ENCODE measurements at places on chromosomes 16 and 17.

DNA sequence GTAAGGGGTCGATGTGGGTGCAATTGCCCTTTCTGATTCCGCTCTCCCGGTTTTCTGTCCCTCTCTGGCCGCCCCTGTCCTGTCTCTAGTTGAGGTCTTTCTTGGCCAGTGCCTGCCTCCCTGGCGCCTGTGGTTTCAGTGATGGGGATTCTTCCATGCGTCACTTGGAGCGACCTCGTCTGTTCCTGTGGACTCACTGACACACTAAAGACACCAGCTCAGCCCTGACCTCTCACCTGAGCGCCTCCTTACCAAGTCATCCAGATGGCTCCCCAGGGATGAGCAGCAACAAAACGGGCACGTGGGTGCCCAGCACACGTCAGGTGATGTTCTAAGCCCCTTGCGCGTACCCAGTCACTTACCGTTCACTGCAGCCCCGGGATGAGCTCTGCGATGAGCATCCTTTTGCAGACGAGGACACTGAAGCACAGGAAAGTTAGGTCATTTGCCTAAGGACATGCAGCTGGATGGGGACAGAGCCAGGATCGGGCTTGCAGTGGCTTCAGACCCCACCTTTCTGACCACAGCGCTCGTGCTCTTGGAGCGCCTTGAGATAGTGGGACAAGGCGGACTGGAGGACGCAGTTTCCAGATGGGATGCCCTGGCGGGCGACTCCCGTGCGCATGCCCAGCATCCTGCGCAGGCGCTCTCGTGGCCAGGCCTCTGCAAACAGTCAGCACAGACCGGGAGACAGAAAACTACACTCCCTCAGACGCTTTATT lies 11.5 kb upstream of the LGALS3BP start:
- DNase-seq = no peak

- no peak for DNase-seq
These were observed 20.9 kb upstream of the IL17C start for GRCh38 chr16:88617268-88618031.

DNA sequence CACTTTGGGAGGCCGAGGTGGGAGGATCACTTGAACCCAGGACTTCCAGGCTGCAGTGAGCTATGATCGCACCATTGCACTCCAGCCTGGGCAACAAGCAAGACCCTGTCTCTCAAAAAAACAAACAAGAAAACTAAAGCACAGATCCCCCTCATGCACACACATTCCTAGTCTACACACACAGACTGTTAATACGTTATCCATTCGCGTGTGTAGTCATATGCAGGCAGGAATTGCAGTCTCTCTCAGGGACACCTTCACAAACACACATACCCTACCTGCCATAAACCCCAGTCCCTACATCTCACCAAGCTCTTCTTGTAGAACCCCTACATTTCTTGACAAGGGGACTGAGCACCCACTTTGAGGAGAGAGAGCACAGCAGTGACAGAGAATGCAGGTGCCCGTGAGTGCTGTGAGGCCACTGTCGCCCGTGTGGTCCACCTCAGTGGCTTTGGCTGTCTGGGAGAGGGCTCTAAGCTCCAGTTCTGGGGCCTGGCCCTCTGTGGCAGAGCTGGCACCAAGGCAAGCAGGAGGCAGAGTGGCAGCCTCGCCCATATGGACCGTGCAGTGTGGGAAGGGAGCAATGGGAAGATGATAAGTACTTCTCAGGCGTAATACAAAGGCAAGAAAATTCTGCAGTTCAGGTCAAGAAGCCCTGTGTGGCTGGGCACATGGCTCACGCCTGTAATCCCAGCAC lies 59.0 kb upstream of the RPH3AL start:
- DNase-seq = no peak

DNA sequence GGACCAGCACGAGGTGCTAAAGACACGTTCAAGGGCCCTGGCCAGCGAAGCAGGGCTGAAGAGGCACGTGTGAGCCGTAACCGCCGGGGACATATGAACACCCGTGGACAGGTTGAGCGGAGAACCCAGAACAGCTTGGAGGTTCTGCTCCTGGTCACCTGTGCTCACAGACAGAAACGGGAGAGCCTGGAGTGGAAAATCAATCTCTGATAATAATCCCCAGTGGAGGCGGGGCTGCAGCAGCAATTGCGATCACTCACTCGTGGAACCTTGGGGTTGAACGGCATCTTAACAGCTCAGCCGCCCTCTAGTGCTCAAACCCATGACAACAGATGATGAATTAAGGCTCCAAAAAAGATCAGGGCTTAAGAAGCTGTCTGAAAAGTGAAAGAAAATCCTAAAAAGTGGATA lies 25.6 kb downstream of the WIPI1 start:
- peak; percentile 67 for DNase-seq

DNA sequence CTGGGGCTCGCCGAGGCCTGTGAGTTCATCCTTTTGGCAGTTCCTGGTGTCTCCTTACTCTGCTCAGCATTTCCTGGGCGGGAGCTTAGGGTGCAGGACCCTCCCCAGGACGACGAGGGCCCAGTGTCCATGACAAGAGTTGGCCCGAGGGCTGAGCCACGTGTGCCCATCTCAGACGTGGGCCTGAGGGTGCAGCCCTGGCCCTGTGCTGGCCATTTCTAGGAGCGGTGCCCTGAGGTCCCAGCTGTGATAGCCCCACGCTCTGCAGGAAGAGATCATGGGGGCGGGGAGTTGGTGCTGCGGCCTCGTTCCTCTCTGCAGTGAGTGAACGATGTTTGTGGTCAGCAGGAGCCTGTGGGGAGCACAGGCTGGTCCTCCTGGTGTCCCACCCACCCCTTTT lies 6.0 kb upstream of the MC1R start:
- DNase-seq = no peak

DNA sequence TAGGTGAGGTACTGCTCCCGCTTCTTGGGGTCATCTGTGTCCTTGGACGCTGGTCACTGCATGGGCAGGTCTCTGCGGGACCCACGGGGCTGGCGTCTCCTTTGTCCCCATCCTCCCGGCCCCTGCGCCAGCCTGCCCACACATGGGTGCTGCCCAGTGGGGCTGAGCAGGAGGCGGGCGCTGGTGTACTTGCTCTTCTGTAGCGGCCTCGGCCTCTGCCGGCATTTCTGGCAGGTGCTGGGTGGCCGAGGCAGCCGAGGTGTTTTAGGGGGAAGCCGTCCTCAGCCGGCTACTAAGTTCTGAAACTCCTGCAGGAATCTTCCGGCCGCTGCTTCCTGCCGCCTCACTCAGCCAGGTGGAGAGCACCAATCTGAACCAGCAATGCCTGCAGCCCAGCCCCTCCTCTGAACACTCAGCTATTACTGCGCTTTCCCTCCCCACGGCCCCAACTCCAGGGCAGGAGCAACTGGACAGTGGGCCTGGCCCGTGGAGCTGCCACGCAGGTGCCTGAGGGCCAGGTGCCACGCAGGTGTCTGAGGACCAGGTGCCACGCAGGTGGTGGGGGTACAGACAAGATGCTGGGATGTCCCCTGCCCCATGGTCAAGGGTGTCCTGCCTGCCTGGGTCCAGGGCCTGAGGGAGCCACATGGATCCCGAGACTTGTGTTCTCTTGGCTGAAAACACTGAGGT lies 10.0 kb downstream of the DECR2 start:
- no peak for DNase-seq

DNA sequence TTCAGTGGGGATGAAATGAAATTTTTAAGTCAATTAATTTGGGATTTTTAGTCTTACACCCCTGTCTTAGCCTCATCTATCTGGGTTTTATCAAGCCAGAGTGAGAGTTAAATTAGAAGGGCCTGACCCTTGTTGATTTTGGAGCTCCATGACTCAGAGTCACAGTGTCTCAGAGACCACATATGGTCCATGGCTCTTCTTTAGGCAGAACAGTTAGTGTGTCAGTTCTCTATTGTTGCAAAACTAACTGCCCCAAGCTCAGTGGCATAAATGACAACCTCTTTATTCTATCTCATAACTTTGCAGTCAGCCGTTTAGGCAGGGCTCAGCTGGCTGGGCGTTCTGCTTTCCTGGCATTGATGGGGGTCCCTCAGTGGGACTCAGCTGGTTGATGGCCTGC lies 44.7 kb downstream of the IRF8 start:
- no peak for DNase-seq

- no peak for DNase-seq
These were observed 67.5 kb downstream of the AMFR start for GRCh38 chr16:56357765-56358322.

- no peak for DNase-seq
These were observed 78.7 kb downstream of the NOG start for GRCh38 chr17:56672195-56672594.

GRCh38 chr17:80397034-80397387 lies 18.0 kb upstream of the ENDOV start:
- DNase-seq = no peak

DNA sequence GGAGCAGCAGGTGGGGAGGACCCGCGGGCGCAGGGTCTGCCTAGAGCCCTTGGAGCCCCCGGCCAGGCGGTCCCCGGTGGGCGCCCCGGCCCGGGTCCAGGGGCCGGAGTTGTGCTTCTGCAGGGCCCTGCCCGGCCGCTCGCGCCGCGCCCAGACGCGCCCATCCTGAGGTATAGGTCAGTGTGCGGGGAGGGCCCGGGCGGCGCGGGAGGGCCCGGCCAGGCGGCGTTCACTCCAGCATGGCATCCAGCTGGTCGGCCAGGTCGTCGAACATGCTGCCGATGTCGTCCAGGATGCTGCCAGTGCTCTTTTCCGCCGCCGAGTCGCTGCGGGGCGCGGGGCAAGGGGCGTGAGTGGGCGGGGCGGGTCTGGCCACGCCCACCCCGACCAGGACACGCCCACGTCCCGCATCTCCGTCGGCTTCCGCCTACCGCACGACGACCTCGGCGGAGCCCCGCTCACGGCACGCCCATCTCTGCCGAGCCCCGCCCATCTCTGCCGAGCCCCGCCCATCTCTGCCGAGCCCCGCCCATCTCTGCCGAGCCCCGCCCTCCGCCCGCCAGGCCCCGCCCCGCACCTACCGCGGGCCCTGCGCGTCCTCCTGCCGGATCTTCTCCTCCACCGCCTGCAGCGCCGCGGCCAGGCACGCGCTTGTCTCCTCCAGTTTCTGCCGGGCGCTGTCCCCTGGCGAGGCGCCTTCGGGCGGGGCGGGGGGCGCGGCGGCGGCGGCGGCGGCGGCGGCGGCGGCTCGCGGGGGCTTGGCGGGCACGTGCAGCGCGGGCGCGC lies 17.9 kb downstream of the CASKIN1 start:
- peak; percentile 51 for DNase-seq

DNA sequence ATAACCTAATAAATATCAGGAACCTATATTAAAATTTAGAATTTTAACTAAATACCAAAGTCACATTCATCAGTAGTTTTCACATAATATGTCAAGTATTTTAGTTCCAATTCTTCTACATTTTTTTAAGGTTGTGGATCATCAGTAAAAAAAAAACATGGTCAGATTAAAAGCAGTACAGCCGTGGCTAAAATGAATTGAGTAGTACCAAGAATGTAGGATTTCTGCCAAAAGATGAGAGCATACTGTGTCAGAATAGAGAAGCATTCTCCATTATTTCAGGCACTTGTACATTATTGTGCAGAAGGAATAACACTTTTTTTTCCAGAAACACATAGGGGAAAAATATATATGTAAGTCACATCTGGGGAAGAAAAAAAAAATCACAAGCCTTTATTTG lies 1176.1 kb downstream of the CDH11 start:
- DNase-seq = no peak

- DNase-seq = no peak
These were observed 1541.7 kb upstream of the CDH8 start for GRCh38 chr16:63577891-63578290.

DNA sequence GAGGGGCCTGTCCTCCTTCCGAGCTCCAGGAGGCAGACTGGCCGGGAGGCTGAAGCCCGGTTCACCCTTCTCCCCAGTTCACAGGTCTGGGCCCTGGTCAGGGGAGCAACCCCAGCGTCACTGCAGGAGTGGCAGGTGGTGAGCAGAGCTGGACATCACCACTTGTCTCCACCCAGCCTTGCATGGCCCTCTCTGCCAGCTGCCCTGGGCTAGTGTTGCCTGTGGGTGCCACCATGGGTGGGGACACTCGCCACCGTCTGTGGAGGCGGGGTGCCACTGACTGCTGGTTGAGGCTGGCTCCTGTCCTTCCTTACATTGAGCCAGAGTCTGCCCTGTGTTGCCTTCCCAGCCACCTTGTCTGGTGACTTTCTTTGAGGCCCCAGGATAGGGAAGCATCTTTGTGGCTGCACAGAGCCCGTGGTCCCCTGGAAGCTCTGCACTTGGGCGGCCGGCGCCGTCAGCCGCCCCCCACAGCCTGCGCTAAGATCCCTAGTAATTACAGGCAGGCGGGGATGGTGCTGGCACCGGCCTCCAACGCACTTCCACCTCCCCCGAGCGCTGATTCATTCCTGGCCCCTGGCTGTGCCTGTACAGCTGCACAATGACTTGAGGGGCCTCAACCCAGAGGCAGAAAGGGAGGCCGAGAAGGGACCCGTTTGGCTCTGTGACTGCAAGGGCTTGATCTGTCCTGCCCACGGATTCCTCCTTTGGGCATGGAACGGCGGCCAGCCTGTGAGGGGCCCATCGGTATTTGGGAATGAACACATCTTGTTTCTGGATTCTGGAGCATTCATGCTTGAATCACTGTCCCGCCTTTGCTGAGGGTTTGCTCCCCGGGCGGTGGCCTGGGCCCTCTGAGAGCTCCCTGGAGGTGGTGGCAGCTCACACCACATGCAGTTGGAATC lies 5.2 kb downstream of the BAIAP2 start:
- DNase-seq = no peak

- DNase-seq = no peak
These were observed 67.8 kb upstream of the FA2H start for GRCh38 chr16:74842413-74842812.

GRCh38 chr16:2535625-2536013 lies 2.2 kb upstream of the PDPK1 start:
- no peak for DNase-seq

DNA sequence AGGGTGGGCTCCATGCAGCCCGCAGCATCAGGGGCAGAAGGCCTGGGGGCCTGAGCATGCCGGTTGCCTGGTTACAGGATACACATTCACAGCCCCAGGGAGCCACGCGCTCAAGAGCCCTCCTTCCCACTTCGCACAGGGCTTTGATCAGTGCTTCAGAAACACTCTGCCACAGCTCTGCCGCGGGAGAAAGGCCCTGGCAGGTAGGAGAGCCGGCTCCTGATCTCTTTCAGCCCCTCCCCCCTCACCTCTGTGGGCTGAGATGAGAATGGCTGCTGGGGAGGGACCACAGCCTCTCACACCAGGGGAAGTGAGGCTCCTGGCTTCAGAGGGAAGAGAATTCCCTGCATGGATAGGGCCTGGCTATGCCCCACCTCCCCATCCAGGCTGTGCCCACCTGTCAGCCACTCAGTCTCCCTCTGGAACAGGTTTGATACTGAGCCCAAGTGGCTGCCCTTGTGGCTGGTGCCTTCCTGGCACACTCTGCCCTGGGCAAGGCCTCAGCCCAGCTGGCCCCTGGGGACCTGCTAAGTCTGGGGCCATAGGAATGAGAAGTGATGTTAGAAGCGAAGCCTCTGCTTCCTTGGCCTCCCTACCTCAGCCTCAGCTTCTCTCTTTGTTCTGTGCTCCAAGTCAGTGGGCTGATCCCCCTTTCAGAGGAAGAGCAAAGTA lies 8.6 kb downstream of the DOK4 start:
- no peak for DNase-seq

- DNase-seq = no peak
These were observed 38.1 kb downstream of the MRPS23 start for GRCh38 chr17:57811638-57812280.
